ENCODE measurements at places on chromosomes 12 and 14. TPM values are rescaled to one million over a fixed set of nuclear protein-coding genes. Genes with fewer than 3 reads are reported as not detected.

Gene ARMH4
- not detected for polyA plus RNA-seq

Gene KANSL2
- polyA plus RNA-seq = 40.1 TPM

DNA sequence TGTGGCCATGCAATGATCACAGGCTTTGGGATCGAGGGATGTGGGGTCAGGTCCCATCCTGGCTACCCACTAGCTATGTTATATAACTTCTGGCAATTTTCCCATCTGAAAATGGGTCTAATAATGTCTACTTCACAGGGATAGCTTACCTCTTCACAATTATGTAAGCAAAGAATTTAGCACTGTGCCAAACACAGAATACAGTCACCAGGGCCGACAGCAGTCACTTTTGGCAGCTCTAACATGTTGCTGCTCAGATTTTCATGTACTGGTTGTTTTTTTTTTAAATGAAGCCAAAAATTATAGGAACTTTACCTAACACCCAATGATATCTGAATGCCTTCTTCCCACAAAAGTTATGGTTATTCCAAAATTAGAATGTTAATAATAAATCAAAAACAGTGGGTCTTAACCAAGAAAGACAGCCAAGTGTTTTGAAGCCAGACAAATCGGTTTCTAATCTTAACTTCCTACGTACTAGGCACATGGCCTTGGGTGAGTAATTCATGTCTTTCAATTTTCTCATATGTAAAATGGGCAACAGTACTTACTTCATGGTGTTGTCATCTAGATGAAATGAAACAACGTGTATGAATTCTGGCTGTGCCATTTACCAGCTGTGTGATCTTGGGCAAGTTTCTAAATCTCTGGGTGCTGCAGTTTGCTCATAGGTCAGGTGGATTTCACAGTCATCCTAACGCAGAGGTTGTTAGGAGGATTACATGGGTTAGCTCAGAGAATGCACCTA is 13.0 kb upstream of the PCED1B start:
- no peak overlapping the region for H3K27ac ChIP-seq
- H3K4me1 ChIP-seq = no peaks in the 10 kb centered on the region
- peaks cover 2% of the 10 kb centered on the region for H3K27me3 ChIP-seq

DNA sequence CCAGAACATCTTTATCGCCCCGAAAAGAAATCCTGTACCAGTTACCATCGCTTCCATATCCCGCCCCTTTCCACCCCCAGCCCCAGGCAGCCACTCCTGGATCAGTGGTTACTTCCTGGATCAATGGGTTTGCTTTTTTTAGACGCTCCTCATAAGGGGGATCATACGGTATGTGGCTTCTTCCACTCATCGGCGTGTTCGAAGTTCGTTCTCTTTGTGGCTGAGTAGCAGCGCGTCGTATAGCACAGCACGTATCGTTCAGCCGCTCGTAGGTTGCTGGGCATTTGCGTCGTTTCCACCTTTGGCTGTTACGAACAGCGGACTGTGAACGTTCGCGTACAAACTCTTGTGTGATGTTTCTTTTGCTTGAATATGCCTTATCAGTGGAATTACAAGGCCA is 1.8 kb downstream of the NOC4L start:
- H3K36me3 ChIP-seq = no peaks in the 10 kb centered on the region
- DNase-seq = no peak
- peaks cover 29% of the 10 kb centered on the region for H3K4me1 ChIP-seq
- peak overlapping the region; percentile 94 for H3K4me3 ChIP-seq
- H3K27me3 ChIP-seq = peaks cover 3% of the 10 kb centered on the region
